ENCODE measurements at places on chromosomes 4 and X. TPM values are rescaled to one million over a fixed set of nuclear protein-coding genes. Genes with fewer than 3 reads are reported as not detected.

DNA sequence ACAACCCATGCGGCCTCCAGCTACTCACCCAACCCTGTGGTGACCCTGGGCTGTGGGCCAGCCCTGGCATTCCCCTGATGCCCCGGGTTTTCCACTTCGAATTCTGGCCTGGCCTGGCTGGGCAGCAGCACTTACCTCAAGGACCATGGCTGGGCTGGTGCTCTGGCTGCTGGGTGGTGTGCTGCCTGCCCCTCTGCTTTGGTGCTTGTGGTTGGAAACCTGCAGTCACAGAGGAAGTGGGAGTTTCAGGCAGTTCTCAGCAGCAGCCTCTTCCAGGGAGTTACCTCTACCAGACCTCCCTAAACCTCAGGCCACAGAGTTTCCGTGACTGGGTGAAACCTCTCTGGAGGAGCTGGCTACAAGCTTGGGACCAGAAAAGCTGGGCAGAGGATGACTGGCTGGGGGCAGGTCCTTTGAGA is at the start of gene CXCR3:
TSS of gene CXCR3 (minus strand) at position 209 of the 419 bp plus-strand sequence. CDS start at position 147, 62 bp downstream.
- DNase-seq: no peak

DNA sequence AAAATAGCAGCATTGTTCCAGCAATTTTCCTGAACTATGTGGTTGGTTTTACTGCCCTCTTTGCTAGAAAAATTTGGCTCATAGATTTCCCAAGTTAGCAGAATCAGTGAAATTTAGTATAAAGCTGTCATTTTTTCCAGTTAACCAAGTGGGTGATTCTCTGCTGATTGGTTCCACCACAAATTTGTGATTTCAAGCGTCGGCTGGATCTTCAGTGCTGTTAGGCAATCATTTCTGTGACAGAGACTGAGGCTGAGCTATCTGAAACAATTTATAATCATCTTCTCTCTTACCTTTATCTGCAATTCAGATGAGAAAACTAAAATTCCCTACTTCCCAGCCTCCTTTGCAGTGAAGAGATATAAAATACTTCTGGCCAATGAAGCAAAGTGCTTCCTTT is 68.6 kb upstream of the OTUD4 start:
- DNase-seq: no peak

GRCh38 chr4:114874321-114874720 is 239.1 kb downstream of the NDST4 start:
- no peak for DNase-seq

DNA sequence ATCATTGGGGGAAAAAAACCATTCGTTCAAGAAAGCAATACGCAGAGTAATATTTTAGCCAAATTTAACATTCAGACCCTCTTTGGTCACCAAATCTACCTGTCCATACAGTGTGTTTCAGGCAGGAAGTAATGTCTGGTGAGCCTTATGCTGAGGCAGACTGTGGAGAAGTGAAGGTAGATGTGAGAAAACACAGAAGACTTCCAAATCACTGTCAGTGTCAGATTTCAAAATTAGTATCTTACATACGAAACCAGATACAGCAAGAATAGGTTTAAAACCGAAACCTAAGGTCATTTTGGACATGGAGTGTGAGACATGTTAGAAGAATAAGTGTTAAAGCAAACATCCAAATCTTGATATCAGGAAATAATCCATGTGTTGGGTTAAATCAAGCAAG is 664.5 kb upstream of the HTR2C start:
- DNase-seq: no peak

DNA sequence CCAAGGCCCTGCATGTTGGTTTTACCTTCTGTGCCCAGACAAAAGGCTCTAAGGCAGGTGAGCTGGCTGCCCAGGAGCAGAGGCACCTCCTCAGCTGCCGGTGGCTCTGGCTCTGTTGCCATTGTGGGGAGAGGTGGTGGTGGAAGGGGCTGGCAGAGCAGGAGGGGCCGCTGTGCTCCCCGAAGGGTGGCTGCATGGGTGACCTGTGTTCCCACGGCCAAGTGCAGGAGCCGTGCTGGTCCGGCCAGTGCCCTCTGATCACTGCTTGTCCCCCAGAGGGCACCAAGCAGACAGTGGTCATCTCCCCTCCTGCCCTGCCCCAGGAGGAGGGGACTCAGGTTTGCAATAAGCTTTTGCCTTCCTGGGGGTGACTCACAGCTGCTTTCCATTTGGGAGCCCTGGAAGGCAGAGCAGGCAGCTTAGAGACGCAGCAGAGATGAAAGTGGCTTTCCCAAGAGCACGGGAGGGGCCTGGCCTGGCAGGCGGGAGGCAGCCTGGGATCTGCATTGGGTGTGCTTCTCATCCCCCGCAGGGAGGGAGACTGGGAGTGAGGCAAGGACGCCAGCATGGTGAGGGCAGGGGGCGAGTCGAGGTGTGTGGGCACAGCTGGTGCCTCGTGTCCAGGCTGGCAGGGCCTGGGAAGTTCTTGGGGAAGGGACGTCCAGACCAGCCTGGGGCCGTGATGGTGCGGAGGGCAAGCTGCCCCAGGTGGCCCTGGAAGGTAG is 28.7 kb downstream of the DOK7 start:
- DNase-seq: peak; percentile 50

DNA sequence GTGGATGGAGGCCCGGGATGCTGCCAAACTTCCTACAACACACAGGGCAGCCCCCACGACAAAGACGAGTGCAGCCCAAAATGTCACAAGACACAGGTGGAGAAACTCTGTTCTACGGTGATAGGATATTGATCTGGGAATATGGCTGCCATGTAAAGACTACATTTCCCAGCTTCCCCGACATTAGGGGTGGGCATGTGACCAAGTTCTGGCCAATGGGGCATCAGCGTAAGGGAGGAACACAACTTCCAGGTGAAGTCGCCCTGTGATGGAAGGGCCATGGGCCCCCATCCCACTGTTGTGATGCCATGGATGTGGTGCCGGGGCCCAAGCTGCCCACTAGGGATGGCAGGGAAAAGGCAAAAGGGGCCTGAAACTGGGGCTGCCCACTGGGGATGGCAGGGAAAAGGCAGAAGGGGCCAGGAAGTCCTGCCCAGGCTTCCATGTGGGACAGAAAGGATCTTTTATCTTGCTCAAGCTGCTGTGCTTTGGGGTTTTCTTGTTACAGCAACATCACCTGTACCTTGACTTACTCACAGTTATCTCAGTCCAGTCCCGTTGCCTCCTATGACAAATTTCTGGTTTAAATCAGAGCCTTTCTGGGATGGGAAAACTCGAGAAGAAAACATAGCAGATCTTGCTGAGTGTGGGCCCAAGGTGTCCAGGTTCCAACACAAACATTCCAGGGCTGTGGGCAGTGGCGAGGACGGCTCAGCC is 9.7 kb upstream of the ADRA2C start:
- DNase-seq: no peak

DNA sequence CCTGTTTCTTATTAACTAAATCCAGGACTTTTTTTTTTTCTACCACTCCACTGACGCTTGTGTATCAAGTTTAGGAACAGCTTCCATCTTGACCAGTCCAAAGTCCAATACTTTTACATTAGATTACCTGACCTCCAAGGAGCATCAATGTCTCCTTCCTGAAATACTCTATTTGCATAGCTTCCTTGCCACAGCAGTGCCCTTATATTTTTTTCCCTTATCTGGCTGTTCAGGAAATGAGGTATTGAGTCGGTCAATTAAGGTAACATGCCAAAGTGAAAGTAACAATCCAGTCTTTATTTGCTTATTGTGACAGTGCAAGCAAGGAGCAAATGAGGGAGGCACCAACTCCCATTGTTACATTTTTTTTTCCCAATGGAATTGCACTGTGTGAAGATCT is 730.8 kb upstream of the NDST4 start:
- DNase-seq: no peak

GRCh38 chr4:10962246-10962645 is 277.7 kb upstream of the CLNK start:
- no peak for DNase-seq

- no peak for DNase-seq
Observed at GRCh38 chrX:39851745-39852455, 245.9 kb downstream of the BCOR start.

- no peak for DNase-seq
Observed at GRCh38 chrX:71910643-71910985, at the start of gene NHSL2. TSS of gene NHSL2 (plus strand) at chrX:71910845.

DNA sequence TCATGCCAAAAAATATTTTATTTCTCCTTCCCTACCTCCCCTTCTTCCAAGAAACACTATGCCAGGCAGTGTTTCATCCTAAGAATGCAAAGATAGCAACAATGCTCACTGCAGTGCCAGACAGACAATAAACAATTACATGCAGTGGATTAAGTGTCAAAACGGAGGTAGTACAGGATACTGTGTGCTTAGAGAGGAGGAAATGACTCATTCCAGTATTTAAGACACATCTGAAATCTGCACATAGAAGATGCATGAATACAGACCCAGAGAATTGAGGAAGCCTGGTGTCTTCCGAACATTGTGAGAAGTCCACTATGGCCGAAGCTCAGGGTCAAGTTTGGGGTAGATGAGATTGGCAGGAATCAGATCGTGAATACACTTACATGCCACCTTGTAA is 326.4 kb downstream of the PPP3CA start:
- peak; percentile 63 for DNase-seq

DNA sequence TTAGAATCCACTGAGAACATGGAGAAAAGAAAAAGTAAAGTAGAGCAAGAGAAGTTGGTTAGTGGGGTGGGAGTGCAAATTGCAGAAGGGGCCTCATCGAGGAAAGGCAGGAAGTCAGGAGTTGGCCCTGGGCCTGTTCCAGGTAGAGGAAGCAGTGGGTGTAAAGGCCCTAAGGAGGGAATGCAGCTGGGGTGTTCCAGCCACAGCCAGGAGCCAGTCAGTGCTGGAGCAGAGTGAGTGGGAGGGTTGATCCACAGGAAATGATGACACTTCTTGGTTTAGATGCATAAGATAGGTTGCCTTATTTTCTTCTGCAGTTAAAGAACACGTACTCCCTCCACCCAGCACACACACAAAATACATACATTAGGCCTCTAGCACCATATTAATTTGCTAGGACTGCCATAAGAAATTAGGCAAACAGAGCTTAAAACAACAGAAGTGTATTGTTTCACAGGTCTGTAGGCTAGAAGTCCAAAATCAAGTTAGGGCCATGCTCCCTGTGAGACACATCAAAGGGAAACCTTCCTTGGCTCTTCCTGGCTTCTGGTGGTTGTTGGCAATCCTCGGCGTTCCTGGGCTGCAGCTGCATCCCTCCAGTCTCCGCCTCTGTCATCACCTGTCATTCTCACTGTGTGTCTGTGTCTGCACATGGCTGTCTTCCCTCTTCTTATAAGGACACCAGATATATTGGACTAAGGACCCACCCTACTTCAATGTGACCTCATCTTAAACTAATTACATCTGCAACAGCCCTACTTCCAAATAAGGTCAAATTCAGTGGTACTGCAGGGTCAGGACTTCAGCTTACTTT is 205.9 kb downstream of the AASDH start:
- no peak for DNase-seq

DNA sequence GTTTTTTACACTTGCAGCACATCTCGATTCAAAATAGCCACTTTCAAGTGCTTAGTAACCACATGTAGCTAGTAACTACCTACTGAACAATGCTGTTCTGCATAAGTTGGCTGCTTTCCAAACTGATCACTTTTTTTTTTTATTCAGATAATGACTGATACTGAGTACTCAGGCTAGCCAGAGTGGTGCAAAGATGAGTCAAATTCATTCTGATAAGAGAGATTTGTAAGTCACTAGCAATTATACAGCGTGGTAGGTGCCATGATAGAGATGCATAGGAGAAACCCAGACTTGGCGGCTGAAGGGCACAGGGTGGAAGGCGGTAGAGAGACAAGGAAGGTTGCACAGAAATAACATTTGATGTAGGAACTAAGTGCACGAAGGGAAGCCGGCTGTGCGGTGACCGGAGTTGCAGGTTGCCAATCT is 357 bp upstream of the IGBP1 start:
- no peak for DNase-seq

- DNase-seq: no peak
Observed at GRCh38 chrX:135050603-135051002, 1.3 kb downstream of the RTL8A start.

- no peak for DNase-seq
Observed at GRCh38 chr4:16293210-16293838, 67.1 kb upstream of the TAPT1 start.

GRCh38 chr4:52750819-52751486 is at the start of gene ERVMER34-1:
TSS of gene ERVMER34-1 (minus strand) at chr4:52751425. CDS start at chr4:52745520, 5,905 bp downstream.
- peak; percentile 7 for DNase-seq

DNA sequence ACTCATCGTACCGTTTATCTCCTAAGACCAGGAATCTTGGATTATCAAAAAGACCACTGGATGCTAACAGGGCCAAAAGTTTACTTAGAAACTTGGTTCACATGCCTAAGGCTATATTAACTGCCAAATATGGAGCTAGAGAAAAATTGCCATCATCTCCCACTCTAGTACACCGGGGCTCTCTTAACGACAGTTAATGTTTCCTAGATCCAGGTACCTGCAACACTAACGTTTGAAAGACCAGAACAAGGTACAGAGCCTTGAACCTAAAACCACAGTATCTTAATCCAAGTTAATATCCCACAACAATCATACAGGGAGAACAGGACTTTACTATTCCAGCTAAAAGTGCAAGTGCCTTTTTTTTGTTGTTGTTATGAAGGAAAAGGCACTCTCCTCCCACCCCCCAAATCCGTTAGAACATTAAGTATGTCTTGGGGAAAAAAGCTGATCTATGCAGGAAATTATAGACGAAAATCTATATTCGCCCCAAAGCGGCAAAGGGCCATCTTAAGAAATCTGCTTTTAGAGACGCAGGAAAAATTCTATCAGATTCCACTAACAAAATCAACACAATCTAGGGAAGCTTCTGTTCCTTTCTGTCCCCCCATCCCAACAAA is 1.3 kb downstream of the G3BP2 start:
- peak; percentile 14 for DNase-seq

The EMD gene
- 9.6 TPM for total RNA-seq

The LUZP4 gene
- not detected for total RNA-seq

The PPM1K gene
- 144 TPM for total RNA-seq

The SMPX gene
- total RNA-seq: not detected

The MAGEA2 gene
- total RNA-seq: not detected

The STOX2 gene
- total RNA-seq: 1.1 TPM

The OPRPN gene
- not detected for total RNA-seq

The CTBP1 gene
- 141 TPM for total RNA-seq

The IGFBP7 gene
- total RNA-seq: 2,449 TPM

The SUPT20HL1 gene
- total RNA-seq: not detected

The ERCC6L gene
- total RNA-seq: 9.9 TPM
